ENCODE measurements at places on chromosomes 4 and X. TPM values are rescaled to one million over a fixed set of nuclear protein-coding genes. Genes with fewer than 3 reads are reported as not detected.

SPP1 gene
- not detected for polyA plus RNA-seq

ATOH1 gene
- polyA plus RNA-seq, result not detected

- DNase-seq, result no peak
- no peak overlapping the region for H3K4me3 ChIP-seq
- no peaks in the 10 kb centered on the region for H3K4me1 ChIP-seq
- no peak overlapping the region for H3K27ac ChIP-seq
Observed at GRCh38 chr4:83922402-83922801, 386.5 kb downstream of the GPAT3 start.

GRCh38 chr4:100880011-100880410, 362.2 kb upstream of the EMCN start:
- DNase-seq, result no peak
- H3K27me3 ChIP-seq, result no peaks in the 10 kb centered on the region
- no peaks in the 10 kb centered on the region for H3K36me3 ChIP-seq

- no peaks in the 10 kb centered on the region for H3K27me3 ChIP-seq
- DNase-seq, result no peak
- H3K4me3 ChIP-seq, result no peak overlapping the region
- H3K4me1 ChIP-seq, result no peaks in the 10 kb centered on the region
Observed at GRCh38 chr4:11287055-11287454, 141.6 kb downstream of the HS3ST1 start.

DNA sequence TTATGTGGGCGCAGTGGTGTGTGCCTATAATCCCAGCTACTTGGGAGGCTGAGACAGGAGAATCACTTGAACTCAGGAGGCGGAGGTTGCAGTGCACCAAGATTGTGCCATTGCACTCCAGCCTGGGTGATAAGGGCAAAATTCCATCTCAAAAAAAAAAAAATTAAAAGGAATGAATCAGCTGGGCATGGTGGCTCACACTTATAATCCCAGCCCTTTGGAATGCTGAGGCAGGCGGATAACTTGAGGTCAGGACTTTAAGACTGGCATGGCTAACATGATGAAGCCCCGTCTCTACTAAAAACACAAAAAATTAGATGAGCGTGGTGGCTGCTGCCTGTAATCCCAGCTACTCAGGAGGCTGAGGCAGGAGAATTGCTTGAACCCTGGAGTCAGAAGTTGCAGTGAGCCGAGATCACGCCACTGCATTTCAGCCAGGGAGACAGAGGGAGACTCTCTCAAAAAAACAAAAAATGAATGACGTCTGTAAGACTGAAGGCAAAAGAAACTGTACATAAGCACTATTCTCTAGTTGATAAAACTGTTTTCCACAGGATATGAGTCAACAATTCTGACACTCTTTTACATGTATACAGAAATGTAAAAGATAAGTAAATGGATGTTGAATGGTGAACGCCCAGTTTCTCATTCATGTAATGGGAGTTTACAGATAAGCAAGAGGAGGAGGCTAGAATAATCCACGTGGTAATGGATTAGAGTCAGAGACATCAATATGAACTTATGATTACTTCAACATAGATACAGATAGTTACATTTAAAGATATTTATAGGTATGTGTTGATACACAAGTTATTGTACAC, 22.2 kb downstream of the CENPC start:
- no peak overlapping the region for H3K4me3 ChIP-seq
- H3K4me1 ChIP-seq, result no peaks in the 10 kb centered on the region
- DNase-seq, result no peak
- H3K27ac ChIP-seq, result no peak overlapping the region
- H3K27me3 ChIP-seq, result no peaks in the 10 kb centered on the region
- no peaks in the 10 kb centered on the region for H3K36me3 ChIP-seq

DNA sequence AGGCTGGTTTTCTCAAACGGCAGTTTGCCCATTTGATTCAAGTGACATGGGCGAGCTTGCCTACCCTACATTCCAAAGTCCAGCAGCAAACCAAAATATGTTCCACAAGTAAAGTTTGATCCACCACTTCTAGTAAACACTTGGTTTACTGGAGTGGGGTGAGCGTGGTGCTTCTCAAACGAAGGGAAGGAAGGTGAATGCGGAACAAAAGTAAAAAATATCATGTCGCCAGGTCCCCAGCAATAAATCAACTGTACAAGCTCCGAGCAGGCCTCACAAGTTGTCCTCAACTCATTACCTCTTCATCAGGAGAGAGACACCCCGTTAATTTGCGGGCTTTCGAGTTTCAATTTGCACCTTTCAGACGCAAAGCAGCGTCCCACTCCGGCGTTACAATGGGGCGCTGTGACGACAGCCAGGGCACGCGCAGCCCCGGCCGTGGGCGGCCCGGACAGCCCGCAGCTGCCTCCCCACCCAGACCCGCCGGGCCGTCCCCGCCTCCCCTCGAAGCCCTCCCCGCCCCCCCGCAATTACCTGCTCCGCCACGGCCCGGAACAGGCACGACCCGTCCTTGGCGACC, 1.0 kb downstream of the OTUD4 start:
- DNase-seq, result peak; percentile 53
- peaks cover under 1% of the 10 kb centered on the region for H3K36me3 ChIP-seq
- H3K27me3 ChIP-seq, result no peaks in the 10 kb centered on the region
- H3K4me3 ChIP-seq, result peak overlapping the region; percentile 81
- peak overlapping the region; percentile 96 for H3K27ac ChIP-seq

GRCh38 chr4:163535657-163536056, 41.2 kb downstream of the TMA16 start:
- no peak for DNase-seq
- no peaks in the 10 kb centered on the region for H3K4me1 ChIP-seq
- no peaks in the 10 kb centered on the region for H3K27me3 ChIP-seq
- H3K27ac ChIP-seq, result no peak overlapping the region
- H3K4me3 ChIP-seq, result no peak overlapping the region
- H3K36me3 ChIP-seq, result no peaks in the 10 kb centered on the region

DNA sequence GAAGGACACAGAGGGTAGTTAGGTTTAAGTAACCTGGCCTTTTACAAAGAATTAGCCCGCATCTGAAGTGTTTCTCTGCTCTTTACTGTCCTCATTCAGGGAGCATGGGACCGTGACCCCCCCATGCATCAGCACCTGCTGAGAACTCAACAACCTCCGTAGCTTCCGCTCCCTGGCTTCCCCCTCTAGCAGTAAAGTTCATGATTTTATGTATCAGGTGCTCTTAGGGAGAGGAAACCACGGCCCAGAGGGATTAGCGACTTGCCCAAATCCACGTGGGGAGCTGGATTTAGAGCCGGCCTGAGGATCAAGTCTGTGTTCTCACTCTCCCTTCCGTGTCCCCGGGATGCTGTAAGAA, 284.6 kb upstream of the GATB start:
- H3K27me3 ChIP-seq, result no peaks in the 10 kb centered on the region
- no peak overlapping the region for H3K4me3 ChIP-seq
- H3K4me1 ChIP-seq, result no peaks in the 10 kb centered on the region
